ENCODE measurements at places on chromosomes 7 and 10.

GRCh38 chr7:157488966-157489365, 152.2 kb downstream of the DNAJB6 start:
- no peak for DNase-seq

GRCh38 chr10:132807621-132808049, 21.7 kb upstream of the NKX6-2 start:
- DNase-seq: no peak

DNA sequence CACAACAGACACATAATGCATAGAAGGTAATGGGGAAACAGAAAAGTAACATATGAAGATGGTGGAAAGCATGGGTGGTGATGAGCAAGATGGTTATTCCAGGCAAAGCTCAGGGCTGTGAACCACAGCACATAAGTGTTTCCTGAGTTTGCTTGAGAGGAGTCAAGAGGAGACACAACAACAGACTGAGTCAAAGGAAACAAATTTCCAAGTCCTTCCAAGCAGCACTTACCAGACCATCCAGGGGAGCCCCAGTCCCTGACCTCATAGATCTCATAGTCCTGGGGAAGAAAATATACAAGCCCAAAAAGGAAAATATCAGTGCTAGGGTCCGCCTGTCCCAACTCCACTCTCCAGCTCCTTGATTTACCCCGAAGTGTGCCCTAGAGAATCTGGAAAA, 216.6 kb upstream of the FZD1 start:
- no peak for DNase-seq

DNA sequence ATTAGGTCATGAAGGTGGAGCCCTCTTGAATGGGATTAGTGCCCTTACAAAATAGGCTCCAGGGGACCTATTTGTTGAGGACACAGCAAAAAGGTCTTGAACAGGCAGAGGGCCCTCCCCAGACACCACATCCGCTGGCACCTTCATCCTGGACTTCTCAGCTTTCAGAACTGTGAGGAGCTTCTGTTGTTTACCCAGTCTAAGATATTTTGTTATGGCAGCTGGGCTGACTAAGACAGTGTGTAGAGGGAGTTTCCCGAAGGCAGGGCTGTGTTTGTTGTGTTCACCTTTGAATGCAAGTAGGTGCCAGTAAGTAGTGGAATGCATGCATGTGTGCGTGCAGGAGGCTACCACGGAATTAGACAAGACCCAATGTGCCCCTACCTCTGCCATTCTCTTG, 106.7 kb downstream of the PTPRE start:
- DNase-seq: no peak

- no peak for DNase-seq
Measured at GRCh38 chr7:68269405-68269804, 1272.8 kb downstream of the TYW1 start.

DNA sequence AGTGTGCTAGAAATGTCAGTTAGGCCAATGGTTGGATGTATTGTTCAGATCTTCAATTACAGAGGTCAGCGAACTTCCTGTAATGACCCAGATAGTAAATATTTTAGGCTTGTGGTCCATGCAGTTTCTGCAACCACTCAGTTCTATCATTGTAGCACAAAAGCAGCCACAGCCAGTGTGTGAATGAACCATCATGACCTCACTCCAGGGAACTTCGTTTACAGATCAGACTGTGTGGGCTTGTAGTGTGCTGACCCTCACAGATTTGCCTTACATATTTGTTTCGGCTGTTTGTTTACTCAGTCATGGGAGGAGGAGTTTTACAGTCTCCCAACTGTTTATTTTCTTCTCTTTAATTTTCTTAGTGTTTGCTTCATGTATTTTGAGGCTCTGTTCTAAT, 55.4 kb downstream of the LANCL2 start:
- DNase-seq: peak; percentile 41

DNA sequence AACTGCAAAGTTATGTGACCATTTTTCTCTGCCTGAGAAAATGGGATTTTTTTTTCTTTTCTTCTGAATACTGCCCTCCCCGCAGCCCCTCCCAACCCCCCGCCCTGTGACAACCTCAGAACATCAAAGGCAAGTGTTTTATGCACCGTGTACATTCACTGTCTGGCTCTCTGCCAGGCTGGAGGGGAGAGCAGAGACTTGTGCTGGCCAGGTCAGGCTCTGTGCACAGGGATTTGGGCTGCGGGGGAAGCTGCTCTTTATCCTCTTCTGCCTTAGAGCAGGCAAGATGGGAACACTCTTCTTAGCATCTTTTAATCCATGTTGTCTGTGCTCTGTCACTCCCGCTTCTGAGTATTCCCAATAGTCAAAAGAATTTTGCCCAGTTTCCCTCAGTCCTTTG, 195.1 kb downstream of the CCSER2 start:
- no peak for DNase-seq

GRCh38 chr10:58909881-58910280, 266.6 kb upstream of the PHYHIPL start:
- DNase-seq: no peak

- DNase-seq: no peak
Measured at GRCh38 chr10:7485799-7486198, 75.0 kb upstream of the SFMBT2 start.

DNA sequence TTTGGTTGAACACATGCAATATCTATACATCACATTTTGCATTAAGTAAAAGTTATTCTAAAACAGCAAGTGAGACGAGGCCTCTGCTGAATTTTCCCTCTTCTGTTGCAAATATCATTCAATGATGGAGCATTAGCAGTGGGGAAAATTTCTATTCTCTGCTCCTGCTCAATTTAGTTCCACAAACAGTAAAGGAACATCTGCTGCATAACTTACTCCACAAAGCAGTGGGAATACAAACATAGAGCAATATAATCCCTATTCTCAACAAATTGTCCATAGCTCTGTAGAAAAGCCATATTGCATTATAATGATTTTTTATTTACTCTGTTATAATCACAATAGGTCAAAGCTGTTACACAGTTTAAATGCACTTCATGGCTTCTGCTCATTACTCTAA, 5.9 kb downstream of the AGR3 start:
- no peak for DNase-seq

DNA sequence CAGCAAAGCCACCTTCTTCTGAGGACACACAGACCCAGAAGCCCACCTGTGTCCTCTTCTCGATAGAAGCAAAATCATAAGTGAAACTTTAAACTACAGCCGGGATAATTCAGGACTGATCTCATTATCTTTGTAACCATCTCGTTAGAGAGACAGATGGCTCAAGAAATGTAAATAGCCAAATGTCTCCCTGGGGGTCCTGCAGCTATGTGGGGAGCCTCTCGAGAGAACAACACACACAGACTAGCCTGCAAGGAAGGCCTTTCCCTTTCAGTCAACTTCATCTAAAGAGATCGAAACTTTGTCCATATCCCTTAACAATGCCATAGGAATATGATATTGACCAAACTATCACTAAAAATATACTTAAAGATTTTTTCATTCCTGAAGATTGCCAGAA, 93.5 kb downstream of the VWC2 start:
- DNase-seq: no peak

DNA sequence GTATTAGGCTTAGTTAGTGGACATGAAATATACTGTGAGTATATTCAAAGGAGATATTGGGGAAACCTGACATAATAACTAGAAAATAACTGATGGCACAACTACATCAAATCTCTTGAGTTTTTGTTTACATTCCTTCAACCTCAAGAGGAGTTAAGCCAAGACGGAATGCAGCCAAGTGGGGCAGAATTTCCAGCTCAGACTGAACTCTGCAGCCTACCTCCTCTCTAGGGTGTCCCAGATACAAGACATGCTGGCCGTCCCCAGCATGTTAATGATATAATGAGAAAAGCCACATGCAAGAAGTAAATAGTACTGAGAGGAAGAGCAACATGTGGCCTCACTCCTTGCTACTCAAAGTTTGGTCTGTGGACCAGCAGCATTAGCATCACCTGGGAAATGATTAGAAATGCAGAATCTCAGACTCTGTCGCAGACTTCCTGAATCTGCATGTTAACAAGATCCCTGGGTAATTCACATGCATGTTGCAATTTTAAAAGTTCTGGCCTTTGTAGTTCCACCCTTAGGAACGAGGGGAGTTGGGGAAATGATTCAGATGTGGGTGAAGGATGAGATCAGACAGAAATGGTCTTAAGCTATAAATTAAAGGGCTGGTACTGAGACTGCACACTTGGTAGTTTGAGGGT, 118.4 kb upstream of the CACUL1 start:
- DNase-seq: no peak

- DNase-seq: peak; percentile 52
Measured at GRCh38 chr10:23994459-23995046, 214.4 kb upstream of the KIAA1217 start.

GRCh38 chr7:26515314-26515842, 223.7 kb downstream of the SNX10 start:
- no peak for DNase-seq

GRCh38 chr7:30119890-30120577, 14.8 kb upstream of the MTURN start:
- DNase-seq: no peak

DNA sequence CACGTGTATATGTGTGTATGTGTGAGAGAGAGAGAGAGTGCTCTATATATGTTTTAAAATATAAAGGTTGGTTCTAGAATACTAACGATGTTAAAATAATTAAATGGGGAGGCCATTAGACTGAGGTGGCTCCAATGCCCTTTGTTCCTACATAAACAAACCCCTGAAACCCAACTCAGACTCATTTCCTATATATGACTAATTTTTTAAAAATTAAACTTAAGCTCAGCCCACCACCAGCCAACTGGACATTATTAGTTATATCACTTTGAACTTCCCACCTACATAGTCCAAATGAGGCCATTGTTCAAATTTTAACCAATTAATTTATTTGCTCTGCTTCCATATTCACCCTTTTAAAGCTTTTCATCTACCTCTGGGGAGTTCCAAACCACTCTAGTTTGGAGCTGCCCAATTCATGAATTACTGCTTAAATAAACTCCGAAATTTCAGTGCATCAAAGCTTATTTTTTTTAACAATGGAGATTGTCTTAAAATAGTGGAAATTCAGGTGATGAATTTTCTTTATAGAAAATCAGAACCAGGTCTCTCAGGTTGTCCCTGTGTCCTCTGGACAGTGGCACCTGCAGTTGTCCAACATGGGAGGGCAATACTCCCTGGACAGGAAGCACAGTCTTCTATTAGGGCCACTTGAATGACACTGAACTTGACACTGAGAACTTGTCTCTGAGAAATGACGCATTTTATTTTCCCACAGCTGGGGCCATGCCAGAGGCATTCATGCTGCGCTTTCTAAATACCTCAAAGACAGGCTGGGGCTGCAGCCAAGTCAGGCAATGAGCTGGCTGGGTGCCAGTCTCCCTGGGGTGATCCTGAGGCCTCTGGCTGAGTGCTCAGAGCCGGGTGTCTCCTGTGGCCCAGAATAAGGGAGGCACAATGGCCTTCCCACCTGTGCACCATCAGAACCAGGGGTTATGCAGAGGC, 109.5 kb upstream of the TMEM72 start:
- no peak for DNase-seq

- peak; percentile 41 for DNase-seq
Measured at GRCh38 chr10:70549962-70550458, 52.5 kb downstream of the PRF1 start.

DNA sequence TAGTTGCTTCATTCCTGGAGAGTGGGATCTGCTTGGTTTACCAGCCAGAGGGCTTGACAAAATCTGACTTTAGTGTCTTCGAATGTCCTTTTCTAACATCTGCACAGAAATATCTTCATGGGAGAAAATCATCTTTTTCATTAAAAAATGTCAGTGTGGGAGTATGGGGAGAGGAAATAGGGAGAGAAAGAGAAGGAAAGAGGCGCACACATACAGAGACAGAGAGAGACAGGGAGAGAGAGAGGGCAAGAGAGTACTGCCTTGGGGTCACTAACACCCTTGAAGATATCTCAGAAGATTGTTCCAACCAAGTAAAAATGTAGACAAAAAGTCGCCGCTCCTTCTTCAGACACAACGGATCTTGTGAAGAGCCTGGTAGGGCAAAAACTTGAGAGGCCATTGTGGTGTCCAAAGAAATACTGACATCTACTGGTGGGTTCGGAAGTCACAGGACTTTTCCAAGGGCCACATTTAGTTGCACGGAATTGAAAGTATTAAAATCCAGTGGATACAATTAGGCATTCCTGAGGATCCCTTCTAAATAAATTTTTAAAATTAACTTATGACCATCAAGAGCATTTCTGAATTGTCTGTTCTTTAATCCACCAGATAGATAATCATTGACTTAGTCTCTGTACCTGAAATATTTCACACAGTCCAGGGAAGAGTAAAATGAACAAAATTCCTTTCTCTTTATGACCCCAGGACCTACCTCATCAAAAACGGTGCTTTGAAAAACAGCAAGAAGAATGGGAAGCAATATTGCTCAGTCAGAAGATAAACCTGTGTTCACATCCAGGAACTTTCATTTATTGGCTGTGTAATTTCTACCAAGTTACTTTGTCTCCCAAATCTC, 29.7 kb downstream of the VIM start:
- peak; percentile 29 for DNase-seq

DNA sequence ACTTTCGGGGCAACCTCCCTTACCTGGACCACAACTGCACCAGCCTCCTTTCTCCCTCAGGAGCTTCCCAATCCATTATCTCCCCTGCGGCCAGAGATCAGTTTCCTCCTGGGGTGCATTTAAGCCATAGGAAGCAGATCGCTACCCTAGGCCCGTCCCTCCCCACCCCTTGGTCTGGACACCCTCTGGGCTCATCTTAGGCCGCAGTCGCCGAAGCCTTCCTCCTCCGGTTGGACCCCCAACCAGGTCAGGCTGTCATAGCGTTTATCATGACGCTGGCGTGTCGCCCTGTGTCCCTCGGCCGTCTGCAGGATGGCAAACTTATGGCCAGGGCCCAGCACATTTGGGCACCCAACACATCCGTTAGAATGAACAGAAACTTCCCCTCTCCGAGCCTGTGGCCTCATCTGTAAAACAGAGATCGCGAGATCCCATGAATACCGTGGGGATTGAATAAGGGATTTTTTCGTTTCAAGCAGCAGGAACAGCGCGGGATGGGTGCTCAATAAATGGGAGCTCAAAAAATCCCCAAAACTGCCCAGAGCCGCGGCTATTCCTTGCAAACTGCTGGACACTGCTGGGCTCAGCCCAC, 669 bp upstream of the AP5Z1 start:
- DNase-seq: no peak
